NCI-H1930 (cell line): ENCODE measurements at places on chromosomes 2 and 18.

DNA sequence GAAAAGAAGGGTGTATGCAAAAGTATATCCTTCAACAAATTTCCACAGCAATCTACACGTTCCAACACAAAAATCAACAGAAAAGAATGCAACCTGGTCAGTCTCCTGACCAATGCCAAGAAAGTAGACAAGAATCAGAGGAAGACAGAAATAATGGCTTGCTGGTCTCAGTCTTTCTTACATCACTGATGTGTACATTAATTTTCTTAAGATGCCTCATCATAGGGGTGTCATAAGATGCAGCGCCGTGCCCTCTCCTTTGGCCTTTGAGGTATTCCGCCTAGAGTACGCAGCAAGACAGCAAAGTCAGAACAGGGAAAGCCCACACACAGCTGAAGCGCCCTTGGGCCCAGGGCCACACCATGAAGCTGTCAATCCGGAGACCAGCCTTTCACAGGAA is 112.9 kb downstream of the RIF1 start:
- DNase-seq: no peak

DNA sequence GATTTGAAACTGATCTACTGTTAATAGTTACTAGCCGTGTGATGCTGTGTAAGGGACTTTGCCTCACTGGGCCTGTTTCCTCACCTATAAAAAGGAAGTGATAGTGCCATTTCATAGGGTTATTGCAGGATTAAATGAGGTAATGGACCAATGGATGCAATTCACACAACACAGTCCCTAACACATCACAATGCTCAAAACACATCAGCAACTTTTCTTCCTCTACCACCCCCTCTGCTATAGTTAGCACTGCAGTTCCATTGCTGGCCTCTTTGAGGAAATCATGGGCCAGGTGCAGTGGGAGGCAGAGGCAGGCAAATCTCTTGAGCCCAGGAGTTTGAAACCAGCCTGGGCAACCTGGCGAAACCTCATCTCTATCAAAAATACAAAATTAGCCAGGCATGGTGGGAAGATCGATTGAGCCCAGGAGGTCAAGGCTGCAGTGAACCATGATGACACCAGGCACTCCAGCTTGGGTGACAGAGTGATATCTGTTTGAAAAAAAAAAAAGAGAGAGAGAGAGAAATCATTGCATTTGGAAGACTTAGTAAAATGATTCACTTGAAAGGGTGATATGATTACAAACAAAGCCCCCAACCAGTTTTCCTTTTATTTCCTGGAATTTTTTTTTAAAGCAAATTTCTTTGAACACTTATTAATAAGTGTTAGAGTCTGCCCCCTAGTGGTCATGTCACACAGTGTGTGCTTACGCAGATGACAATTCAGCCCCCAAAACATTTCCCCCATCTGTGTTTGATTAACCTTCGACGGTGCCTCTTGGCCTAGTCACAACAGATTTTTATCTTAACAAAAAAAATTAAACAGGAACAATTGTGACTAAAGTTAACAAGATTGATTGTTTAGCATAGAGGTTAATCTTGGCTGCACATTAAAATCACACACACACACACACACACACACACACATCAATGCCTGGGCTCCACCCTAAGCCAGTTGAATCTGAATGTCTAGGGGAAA is 88.6 kb upstream of the BCL11A start:
- DNase-seq: no peak

GRCh38 chr2:43317194-43317593 is 90.8 kb upstream of the ZFP36L2 start:
- DNase-seq: no peak

DNA sequence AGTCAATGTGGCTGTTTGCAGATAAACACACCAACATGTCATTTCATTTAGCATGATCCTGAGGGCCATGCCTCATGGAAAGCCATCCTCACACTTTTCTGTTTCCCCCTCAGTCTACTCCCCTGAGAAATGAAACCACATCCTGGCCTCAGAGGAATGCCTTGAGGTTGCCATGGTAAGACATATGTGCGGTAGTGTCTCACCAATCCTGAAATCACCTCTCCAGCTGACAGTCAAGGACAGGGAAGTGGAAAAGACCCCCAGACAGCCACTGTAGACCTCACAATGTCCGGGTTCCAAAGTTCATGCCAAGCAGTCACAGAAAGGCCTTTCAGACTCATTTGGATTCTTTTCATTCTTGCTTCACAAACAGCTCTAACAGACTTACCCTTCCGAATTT is 175.2 kb upstream of the PKDCC start:
- DNase-seq: no peak

DNA sequence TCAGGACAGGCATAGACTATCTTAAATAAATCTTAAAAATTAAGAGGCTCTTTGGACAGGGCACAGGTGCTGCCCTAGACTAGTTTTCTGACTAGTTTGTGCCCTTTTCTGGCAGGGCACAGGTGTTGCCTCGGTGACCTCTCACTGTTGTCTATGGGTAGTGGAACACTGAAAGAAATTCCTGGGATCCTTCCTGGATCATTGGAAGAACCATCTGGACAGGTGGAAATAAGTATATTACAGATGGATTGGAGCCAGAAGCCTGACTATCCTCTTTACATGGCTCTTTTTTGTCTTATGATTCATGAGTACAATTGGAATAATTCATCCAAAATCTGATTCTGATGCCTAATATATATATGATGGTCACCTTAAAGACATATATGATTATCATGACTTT is 286.6 kb downstream of the RIT2 start:
- no peak for DNase-seq

DNA sequence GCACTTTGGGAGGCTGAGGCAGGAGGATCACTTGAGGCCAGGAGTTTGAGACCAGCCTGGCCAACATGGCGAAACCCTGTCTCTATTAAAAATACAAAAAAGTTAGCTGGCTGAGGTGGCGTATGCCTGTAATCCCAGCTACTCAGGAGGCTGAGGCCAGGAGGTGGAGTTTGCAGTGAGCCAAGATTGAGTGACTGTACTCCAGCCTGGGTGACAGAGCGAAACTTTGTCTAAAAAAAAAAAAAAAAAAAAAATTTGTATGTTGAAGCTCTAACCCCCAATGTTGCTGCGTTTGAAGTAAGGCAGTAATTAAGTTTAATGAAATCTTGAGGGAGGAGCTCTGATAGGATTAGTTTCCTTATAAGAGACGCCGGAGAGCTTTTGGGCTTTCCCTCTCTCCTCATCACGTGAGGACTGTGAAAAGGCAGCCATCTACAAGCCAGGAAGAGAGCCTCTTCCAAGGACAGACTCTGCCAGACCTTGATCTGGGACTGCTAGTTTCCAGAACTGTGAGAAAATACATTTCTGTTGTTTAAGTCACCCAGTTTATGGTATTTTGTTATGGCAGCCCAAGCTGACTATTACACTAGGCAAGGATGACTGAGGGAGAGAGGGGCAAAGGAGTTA is 11.5 kb upstream of the PNPT1 start:
- no peak for DNase-seq

DNA sequence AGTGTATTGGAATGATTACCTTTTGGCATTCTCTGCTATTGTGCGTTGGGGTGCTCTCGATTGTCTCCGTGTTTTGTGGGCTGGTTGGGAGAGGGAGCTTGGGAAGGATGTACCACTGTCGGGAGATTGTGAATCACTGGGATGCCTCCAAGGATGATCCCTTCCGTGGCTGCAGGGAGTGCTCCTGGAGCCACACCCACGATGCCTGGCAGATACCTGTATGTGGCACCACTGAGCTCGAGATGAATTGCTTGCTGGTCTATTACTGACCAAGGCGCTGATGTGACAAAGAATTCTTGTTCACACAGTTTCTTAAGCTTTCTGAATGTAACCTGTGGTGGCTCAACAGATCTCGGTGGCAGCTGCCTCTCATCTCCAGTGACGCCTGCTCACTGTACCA is 159.7 kb upstream of the LHCGR start:
- DNase-seq: no peak

DNA sequence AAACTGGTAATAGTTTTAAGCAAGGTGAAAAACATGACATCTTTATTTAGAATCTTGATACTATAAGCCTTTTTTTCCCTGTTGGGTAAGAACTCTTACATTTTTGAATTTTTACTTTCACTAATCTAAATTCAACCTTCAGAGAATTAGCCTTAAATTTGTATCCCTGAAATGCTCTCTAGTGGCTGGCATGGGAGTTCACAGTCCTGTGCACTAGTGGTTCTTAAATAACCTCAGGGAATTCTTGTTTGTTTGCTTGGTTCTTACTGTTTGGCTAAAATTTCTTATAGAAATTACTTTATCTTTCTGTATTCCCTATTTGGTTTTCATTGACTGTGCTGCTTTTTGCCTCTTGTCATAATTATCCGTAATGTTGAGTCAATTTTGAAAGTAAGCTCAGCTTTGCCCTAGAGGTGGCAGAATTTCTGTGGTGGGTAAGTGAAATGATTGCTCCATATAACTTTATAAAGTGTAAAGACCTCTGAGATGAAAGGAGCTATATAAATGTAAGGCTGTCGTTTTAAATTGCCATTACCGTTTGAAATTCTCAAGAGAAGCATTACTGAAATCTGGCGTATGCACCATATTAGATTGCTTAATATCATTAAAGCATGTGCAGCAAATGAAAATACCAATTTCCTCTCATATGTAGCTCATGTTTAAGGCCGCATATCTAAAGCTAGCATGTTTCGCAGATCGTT is 391.3 kb upstream of the FIGN start:
- no peak for DNase-seq

DNA sequence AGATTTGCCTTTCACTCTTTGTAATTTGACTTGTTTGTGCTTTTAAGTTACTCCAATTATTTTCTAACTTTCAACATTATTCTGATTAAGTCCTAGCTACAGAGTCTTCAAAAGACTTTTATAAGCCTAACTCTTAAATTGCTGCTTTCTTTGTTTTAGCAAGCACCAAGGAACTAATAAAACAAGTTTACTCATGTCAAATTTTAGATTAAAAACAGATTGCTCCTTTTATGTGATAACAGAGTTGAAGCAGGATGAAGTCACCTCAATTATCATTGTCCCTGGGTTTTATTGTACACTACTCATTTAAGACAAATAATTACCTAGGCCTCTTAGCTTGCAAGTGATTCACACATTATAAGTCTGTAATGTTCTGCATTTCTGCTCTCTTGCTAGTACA is 678.4 kb downstream of the ERBB4 start:
- no peak for DNase-seq

DNA sequence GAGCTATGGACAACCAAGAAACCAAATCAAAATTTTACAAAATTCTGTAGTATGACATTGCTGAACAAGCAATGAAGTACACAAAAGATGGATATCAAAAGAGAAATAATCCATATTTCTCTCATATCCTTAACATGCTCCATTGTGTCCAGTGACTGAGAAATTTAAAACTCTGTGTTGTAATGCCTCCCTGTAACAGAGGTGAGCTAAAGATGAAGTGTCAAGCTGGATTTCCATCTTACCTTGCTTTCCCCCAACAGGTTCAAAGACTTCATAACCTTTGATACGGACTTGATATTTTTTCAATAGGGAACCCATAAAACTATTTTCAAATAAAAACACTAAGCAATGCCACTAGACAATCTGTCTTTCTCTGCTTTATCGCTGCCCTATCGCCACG is 95.7 kb upstream of the SERTAD2 start:
- DNase-seq: no peak

GRCh38 chr18:45245091-45245511 is 370.2 kb upstream of the SLC14A2 start:
- no peak for DNase-seq

- no peak for DNase-seq
Measured at GRCh38 chr2:147634826-147635225, 210.0 kb upstream of the ACVR2A start.

GRCh38 chr2:72797740-72798139 is 28.1 kb downstream of the EXOC6B start:
- DNase-seq: no peak

GRCh38 chr2:235460548-235461047 is 33.2 kb upstream of the AGAP1 start:
- no peak for DNase-seq
